Epithelial cell of prostate (primary cell): ENCODE measurements at places on chromosomes 4 and X.

DNA sequence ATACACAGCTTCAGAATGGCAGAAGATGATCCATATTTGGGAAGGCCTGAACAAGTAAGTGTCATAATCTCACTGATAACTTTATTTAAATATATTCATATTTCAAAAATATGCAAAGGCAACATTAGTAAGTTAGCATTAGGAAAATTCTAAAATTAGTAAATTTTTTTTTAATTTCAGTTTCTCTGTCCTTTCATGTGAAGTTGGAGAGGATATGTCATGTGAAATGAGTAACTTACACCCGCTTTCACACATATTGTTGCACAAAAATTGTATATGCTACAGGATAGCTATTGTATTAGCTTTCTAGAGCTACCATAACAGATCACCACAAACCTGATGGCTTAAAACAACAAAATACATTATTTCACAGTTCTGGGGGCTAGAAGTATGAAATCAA is 24.3 kb downstream of the NFKB1 start:
- no peak for DNase-seq

- peak; percentile 66 for DNase-seq
These were observed 309.3 kb downstream of the FRMPD4 start for GRCh38 chrX:12447448-12448064.

- no peak for DNase-seq
These were observed 83.8 kb downstream of the STOX2 start for GRCh38 chr4:183988874-183989273.

DNA sequence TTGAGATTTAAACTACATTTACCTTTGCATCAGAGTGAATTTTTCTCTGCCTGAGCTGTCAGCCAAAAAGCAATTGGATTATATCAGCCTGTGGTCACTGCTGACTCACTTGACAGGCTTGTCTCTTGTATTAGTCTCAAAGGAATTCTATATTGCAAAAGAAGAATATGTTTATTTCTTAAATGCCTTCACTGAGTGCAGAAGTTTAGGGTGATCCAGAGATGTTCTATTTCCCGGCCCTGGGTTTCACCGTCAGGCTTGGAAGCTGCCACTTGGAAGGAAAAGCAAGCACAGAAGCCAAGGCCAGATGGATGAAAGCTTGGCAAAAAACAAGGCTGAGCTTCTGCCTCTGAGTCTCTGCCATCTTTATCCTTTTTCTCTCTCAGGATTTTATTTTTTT is 80.9 kb downstream of the FAM114A1 start:
- peak; percentile 22 for DNase-seq

DNA sequence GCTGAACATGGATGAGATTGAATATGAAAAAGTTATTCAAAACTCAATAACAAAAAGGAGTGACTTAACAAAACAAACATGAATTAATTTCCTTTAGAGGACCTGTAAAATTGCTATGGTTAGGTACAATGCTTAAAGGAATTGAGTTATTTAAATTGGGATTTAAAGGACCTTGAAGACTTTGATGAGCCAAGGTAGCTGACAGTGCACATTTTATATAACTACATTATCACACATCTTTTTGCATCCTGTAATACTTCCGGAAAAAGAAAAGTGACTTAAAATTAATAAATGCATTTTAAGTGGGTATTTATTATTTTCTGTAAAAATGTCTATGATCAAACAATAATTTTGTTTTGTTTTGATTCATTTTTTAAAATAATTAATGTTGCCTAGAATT is 964.8 kb upstream of the SLIT2 start:
- DNase-seq, result no peak

GRCh38 chr4:183783991-183784553 is 121.0 kb upstream of the STOX2 start:
- DNase-seq, result no peak

DNA sequence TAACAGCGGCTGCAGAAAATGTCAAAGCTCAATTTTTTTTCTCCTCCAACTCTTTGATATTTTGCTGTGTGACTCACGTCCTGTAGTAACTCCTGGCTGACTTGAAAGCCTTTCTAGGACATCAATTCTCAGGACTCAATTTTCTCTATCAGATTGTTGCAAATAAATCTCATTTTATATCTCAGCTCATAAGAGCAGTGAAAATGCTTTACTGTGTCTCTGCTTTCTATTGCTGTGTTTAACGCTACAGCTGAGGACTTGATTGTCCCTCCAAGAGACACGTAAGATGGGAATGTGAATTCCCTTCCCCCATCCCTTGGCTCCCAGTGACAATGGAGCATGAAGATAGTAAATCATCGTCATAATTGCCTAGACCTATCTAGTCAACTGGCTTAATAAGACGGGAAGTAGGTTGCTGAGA is 20.5 kb upstream of the CBR4 start:
- no peak for DNase-seq

GRCh38 chr4:26053761-26054160 is 139.7 kb downstream of the SMIM20 start:
- no peak for DNase-seq

DNA sequence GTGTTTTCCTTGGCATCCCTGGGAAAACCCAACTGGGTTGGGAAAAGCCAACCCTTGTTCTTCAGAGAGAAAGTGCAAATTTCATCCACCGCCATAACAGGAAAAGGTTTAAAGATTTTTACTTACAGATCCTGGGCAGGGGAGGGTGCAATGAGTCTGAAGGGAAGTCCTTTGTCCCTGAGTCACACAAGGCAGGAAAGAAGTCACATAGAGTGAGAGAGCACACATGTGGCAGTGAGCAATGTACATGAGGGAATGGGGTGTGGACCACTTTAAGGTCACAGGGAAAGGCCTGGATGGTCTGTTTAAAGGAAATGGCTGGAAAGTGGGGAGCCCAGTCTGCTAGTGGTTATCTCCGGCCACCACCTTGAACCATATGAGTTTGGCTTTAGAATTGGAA is 248.9 kb downstream of the HS3ST1 start:
- no peak for DNase-seq

- DNase-seq, result peak; percentile 16
These were observed 8.4 kb downstream of the ANK2 start for GRCh38 chr4:113057891-113058290.

GRCh38 chr4:100061835-100062234 is 111.8 kb upstream of the H2AZ1 start:
- no peak for DNase-seq
